ENCODE measurements at places on chromosomes 12 and 14.
A peak's percentile ranks its signal among the peaks of the same experiment; 100 is the strongest.

DNA sequence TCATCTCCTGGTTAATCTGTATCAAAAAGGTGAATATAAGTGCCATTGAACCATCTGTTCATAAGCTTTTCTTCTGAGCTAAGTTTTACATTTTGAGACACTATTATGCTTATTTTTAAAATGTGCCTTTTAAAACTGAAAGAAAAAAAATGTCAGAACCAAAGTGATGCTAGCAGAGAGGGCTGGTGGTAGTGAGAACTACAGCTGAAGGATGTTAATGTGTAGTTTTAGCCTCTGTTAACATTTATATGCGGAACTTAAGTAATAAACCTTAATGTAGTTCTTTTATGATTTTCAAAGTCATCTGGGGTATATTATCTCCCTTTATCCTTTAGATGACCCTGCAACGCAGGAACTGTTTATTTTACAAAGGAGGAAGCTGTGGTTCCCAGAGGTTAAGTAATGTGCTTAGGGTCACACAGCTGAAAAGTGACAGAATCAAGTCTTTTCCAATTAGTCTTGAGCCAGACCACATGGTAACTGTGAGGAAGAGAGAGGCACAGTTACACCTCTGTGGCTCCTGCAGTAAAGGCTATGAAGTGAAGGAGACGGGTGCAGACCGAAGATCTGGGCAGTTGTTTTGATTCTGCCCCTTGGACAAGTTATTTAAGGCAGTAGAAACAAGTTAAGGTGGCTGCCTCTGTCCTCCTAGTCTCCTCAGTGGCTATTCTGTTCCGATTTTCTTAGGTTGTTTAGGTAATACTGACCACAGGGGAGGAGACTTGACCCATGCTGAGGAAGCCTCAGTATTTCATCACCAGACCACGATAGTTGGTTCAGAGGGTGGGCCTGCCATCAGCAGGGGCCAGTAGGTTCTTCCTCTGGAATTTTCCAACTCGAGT is 23.9 kb downstream of the GNG2 start:
- H3K4me1 ChIP-seq, result peaks cover 68% of the 10 kb centered on the region
- no peak overlapping the region for H3K4me3 ChIP-seq
- H3K36me3 ChIP-seq, result peaks cover 69% of the 10 kb centered on the region
- H3K27ac ChIP-seq, result peak overlapping the region; percentile 74
- DNase-seq, result no peak

GRCh38 chr14:23895480-23895879 is 58.1 kb upstream of the DHRS4 start:
- H3K27me3 ChIP-seq, result peaks cover 5% of the 10 kb centered on the region
- no peaks in the 10 kb centered on the region for H3K4me1 ChIP-seq
- no peaks in the 10 kb centered on the region for H3K36me3 ChIP-seq
- DNase-seq, result no peak
- H3K27ac ChIP-seq, result no peak overlapping the region
- no peak overlapping the region for H3K4me3 ChIP-seq

DNA sequence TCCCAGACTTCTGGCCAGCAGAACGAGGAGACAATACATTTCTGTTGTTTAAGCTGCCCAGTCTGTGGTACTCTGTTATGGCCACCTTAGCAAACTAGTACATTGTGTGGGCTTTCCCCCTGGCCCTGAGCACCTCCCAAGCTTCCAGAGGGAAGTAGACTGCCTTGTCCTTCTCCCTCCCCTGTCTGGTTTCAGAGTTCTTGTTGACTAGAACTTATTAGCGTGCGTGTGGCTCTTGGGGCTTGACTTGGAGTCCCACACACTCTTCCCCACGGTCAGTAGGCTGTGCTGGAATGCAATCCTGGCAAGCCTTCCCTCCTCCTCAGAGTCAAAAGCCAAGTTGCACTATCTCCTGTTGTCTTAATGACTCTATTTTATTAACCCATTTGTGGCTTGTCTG is 27.7 kb downstream of the FBLN5 start:
- H3K27ac ChIP-seq, result no peak overlapping the region
- peaks cover 1% of the 10 kb centered on the region for H3K36me3 ChIP-seq
- no peak for DNase-seq
- H3K4me3 ChIP-seq, result no peak overlapping the region
- H3K4me1 ChIP-seq, result no peaks in the 10 kb centered on the region
- peaks cover 19% of the 10 kb centered on the region for H3K27me3 ChIP-seq

- H3K4me1 ChIP-seq, result no peaks in the 10 kb centered on the region
- H3K27me3 ChIP-seq, result no peaks in the 10 kb centered on the region
- no peak for DNase-seq
- no peak overlapping the region for H3K27ac ChIP-seq
- no peak overlapping the region for H3K4me3 ChIP-seq
These were observed 400.8 kb upstream of the PRICKLE1 start for GRCh38 chr12:42990387-42990786.

DNA sequence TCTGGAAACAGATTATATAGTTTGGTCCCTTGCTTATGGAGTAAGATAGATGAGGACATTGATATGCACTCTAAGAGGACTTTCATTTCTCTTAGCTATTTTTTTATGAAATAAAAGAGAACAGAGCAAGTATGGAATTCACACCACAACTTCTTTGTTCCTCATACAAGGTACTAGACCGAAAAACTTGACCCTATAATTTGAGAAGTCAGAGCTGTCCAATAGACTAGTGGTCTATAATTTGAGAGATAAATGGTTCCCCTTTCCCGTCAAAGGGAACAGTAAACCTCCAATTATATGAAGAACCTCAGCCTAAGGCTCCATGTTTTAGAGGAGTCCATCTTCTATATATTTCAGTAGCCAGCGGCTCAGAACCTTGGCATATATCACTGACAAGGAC is 58.5 kb upstream of the HIF1A start:
- no peaks in the 10 kb centered on the region for H3K27me3 ChIP-seq
- peaks cover 9% of the 10 kb centered on the region for H3K4me1 ChIP-seq

- peaks cover 12% of the 10 kb centered on the region for H3K27me3 ChIP-seq
- H3K4me1 ChIP-seq, result no peaks in the 10 kb centered on the region
- no peak overlapping the region for H3K27ac ChIP-seq
- H3K4me3 ChIP-seq, result no peak overlapping the region
- no peak for DNase-seq
These were observed 55.5 kb upstream of the DAAM1 start for GRCh38 chr14:59132796-59133494.

DNA sequence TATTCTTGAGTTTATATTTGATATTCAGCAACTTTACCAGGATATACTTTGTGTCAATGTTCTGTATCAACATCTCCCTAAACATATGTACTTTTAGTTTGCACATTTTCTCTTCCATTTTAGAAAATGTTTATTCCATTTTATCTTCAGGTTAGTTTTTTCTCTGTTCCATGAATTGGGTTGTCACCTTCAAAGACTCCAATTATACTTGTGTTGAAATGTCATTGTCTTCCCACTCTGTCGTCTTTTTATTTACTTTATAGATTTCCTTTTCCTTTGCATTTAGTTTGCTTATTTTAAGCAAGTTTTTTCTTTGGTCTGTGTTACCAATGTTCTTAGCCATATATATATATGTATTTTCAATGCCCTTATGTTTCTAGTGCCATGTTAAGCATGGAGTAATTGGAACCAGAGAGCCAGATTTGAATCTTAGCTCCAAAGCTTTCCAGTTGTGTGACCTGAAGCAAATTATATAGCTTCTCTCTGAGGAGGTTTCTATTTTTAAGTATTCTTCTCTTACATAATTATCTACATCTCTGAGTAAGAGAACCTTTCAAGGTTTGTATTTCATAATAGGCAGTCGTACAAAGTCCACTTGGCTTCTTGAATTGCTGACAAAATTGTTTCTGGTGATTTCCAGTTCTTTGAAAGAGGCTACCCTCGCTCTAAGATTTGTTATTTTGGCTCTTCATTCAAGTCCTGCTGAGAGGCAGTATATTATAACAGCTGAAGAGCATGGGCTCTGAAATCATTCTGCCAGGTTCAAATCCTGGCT is 85.8 kb upstream of the DYRK2 start:
- H3K4me3 ChIP-seq, result no peak overlapping the region
- H3K27ac ChIP-seq, result no peak overlapping the region
- no peak for DNase-seq

- peaks cover 41% of the 10 kb centered on the region for H3K36me3 ChIP-seq
- H3K4me1 ChIP-seq, result peaks cover 25% of the 10 kb centered on the region
- H3K27me3 ChIP-seq, result no peaks in the 10 kb centered on the region
- no peak overlapping the region for H3K4me3 ChIP-seq
- no peak for DNase-seq
These were observed 24.1 kb downstream of the MTHFD1 start for GRCh38 chr14:64412237-64412636.

DNA sequence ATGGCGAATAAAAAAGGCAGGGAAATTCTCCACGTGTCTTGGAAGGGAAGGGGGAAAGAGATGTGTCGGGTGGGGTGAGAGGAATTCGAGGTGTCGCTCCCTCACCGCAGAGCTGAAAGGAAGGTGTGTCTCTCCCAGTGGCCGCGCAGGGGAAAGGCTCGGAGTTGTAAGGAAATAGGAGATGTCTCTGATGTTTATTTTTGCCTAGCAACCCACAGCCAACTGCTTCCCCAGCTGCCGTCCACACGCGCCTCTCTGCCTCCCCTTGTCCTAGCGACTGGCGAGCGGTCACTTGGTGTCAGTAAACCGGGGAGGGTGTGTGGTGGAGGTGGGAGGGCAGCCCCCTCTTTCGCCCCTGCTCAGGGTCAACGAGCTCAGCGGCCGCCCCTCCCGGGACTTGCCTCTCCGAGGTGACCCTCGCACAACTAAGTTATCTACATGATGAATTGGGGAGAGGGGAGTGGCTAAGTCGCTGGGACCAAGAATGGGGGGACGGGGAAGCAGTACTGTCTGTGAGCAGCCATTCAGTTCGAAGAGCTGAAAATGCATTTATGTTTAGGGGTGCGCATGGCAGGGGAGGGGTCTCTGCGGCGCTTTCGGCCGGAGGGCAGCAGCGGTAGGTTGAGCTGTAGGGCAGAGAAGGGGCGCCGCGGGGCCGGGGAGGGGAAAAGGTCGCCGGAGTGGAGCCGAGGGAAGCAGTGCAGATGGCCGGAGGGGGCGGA is 585 bp upstream of the DYRK2 start:
- peaks cover 25% of the 10 kb centered on the region for H3K36me3 ChIP-seq
- H3K4me3 ChIP-seq, result peak overlapping the region; percentile 95
- DNase-seq, result peak; percentile 68
- H3K27ac ChIP-seq, result peak overlapping the region; percentile 92
- H3K4me1 ChIP-seq, result peaks cover 36% of the 10 kb centered on the region
- H3K27me3 ChIP-seq, result peaks cover 11% of the 10 kb centered on the region

DNA sequence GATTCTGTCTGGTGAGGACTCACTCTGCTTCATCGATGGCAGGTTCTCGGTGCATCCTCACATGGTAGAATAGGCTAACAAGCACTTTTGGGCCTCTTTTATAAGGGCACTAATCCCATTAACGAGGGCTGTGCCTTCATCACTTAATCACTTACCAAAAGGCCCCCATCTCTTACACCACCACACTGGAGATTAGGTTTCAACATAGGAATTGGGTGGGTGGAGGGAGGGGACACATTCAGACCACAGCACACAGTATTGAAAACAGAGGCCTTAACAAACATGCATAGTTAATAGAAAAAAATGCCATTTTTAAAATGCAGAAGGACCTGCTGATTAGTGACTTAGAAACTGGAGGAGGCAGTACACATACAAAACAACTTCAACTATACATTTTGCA is 61.6 kb downstream of the SPPL3 start:
- no peak overlapping the region for H3K4me3 ChIP-seq
- H3K36me3 ChIP-seq, result peaks cover 4% of the 10 kb centered on the region
- H3K4me1 ChIP-seq, result peaks cover 2% of the 10 kb centered on the region
- no peaks in the 10 kb centered on the region for H3K27me3 ChIP-seq

DNA sequence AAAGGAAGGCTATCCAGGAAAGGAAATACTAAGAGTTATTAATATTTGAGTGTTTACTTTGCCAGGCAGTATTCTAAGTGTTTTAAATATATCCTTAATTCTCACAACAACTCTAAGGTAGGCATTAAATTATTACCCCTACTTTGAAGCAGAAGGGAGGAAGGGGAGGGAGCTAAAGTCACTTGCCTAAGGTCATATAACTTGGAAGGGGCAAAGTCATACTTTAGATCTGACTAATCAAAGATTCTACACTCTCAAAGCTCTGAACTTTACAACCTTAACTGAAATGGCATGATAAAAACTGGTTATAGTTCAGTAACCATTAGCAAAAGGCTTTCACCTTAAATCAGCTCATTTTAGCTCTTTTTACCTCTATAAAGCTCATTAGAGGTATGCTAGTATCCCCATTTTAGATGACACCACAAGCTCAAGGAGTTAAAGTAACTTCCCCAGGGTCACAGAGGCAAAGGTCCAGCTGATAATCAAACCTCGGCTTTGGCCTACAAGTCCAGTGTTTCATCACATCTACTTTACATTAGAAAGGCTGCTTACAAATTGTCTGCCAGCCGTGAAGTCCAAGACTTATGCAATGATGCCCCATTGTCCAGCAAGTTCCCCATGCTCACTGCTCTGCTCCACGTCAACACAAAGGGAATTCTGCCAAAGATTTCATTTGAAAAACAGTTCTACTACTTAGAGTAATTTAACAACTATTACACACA is 223.9 kb downstream of the MED13L start:
- no peak for DNase-seq
- no peaks in the 10 kb centered on the region for H3K36me3 ChIP-seq
- H3K4me3 ChIP-seq, result no peak overlapping the region
- no peak overlapping the region for H3K27ac ChIP-seq
- H3K4me1 ChIP-seq, result peaks cover 19% of the 10 kb centered on the region

DNA sequence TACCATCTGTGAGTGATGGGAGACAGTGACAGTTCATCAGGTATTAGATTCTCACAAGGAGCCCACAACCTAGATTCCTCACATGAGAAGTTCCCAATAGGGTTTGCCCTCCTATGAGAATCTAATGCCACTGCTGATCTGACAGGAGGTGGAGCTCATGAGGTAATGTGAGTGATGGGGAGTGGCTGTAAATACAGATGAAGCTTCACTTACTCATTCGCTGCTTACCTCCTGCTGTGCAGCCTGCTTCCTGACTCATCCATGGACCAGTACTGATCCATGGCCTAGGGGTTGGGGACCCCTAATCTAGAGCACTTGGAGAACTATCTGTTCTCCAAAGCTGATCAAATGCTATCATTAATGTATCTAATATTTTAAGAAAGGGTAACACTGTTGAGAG is 17.7 kb downstream of the CLEC2D start:
- H3K4me1 ChIP-seq, result peaks cover 87% of the 10 kb centered on the region
- H3K27me3 ChIP-seq, result no peaks in the 10 kb centered on the region
- DNase-seq, result no peak
- H3K36me3 ChIP-seq, result peaks cover 92% of the 10 kb centered on the region
- H3K27ac ChIP-seq, result peak overlapping the region; percentile 55
- no peak overlapping the region for H3K4me3 ChIP-seq

- DNase-seq, result no peak
- no peaks in the 10 kb centered on the region for H3K4me1 ChIP-seq
- no peak overlapping the region for H3K27ac ChIP-seq
- no peaks in the 10 kb centered on the region for H3K36me3 ChIP-seq
- no peak overlapping the region for H3K4me3 ChIP-seq
These were observed 377.6 kb downstream of the FLRT2 start for GRCh38 chr14:85907536-85907935.

DNA sequence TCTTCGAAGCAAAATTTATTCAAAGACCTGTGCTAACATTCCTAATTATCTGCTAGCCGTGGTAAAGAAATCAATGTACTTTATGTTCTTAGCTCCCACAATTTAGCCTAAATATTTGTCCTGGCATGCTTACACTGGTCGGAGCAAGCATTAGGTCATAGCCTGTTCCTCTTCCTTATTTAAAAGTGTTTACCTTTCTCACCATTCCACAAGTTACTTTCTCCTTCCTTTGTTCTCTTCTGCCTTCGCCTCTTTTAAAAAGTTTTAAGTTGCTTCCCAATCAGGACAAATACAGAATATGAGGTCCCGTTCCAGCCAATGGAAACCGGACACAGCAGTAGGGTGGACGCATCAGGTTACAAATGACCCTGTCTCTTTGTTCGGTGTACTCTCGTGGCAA is 11.6 kb downstream of the CDK2AP1 start:
- H3K27me3 ChIP-seq, result no peaks in the 10 kb centered on the region
- DNase-seq, result no peak
- H3K27ac ChIP-seq, result no peak overlapping the region
- H3K4me1 ChIP-seq, result no peaks in the 10 kb centered on the region
- H3K36me3 ChIP-seq, result peaks cover 21% of the 10 kb centered on the region

Data from activated naive CD4-positive, alpha-beta T cell treated with anti-CD3 and anti-CD28 coated beads, Interleukin-2, amount 10 ng/mL, durations not matched to agents 7 days and 5 days (primary cell).